ENCODE measurements at places on chromosomes 5 and 9.
A peak's percentile ranks its signal among the peaks of the same experiment; 100 is the strongest.

DNA sequence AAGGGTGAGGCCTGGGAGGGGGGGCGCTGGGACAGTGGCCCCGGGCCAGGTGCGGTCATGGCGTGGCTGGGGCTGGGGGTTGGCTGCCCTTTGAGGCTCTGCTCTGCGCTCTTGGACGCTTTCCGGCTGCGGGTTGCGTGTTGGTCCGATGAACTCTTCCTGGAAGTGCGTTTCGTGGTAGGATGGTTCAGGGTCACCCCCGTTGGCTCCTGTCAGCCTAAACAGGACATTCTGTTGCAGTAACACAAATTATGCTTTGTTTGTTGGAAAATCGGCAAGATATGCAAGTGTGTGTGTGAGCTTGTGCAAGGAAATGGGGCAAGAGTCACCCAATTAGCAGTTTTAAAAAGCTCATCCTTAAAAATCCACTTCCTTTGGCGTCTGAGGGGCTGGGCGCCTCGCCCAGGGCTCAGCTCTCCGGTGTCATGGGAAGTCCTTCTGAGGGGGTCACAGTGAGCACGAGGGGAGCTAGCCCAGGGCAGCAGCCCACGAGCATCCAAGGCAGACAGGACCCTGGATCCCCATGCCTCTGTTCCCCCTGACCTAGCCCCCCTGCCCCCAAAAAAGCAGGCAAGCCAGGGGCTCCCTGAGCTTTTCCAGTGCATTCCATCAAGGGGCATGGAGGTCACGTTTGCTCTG lies 22.2 kb upstream of the RNU6ATAC start:
- DNase-seq, result no peak

DNA sequence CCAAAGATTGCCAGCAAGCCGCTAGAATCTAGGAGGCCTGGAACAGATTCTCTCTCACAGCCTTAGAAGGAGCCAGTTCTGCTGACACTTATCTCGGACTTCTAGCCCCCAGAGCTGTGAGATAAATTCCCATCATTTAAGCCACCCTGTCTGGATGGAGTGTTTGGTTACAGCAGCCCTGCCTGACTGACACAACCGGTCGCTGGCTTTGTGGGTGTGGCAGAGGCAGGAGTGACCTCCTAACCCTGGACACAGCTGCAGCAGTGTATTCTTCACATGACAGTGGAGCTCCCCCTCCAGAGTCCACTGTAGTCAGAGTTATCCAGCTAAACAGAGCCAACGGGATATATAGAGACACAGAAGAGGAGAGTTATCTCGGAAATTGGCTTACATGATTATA lies 21.2 kb upstream of the IL17B start:
- no peak for DNase-seq

DNA sequence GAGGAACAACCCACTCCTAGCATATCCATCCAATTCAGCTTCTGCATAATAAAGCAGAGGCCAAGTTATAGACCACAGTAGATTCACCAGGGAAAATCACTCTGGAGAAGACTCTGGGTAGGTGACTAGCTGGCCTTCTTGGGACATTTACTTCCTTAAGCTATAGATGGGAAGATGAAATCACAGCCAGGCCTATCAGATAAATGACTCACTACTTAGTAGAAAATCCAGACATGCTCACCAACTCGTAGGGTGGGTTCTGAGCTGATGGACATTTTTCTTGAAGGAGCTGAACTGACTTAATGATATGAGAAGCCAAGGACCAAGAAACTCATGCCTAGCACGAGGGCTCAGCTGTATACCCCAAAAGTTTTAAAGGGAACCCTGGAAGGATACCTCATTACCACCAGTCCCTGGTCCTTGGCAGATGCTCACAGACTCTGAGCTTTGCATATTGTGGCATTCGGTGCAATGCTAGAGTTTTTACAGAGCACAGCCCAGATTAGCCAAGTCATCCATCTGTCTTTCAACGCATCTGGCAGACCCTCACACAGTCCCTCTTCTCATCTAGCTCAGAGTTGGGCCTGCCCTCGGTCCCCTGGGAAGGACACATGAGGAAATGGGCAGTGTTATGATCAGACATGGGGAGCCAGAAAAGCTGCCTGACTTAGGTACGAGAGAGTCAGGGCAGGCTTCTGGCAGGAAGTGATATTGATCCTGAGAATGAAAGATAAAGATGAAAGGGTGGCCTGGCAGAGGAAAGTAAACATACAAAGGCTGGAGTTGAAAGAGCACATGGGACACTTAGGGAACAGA lies 15.0 kb downstream of the ACSL6 start:
- DNase-seq, result no peak

DNA sequence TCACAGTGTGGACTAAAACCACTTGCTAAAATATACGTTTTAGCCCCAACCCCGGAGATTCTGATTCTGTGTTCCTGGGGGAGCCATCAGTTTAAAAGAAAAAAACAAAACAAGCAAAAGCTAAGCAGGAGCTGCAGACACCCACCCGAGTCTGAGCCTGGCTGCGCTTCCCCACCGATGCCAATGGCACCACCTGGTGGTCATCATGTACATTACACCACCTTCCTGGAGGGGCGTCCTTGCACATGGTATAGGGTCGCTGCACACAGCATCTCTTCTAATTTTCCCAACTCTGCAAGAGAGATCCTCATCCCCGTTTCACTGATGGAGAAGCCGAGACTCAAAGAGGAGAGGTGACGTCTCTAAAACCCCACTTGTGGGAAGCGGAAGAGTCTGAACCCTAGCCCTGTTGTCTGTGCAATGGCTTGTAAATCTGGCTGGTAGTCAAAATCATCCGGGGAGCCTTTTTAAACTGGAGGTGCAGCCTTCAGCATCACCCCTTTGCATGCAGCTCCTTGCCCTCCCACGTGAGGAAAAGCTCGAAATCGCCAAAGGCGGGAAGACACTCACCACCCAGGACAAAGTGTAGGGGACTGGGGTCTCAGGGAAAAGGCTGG lies 23.1 kb upstream of the CNOT6 start:
- peak; percentile 28 for DNase-seq

GRCh38 chr9:116453785-116454184 lies 233.3 kb upstream of the TRIM32 start:
- DNase-seq, result no peak
